ENCODE measurements at places on chromosomes 7 and 10. TPM values are rescaled to one million over a fixed set of nuclear protein-coding genes. Genes with fewer than 3 reads are reported as not detected.

GRCh38 chr10:69864321-69864720 is 62.6 kb downstream of the COL13A1 start:
- H3K36me3 ChIP-seq, result no peaks in the 10 kb centered on the region
- H3K27ac ChIP-seq, result peak overlapping the region; percentile 71
- H3K4me1 ChIP-seq, result peaks cover 54% of the 10 kb centered on the region
- H3K27me3 ChIP-seq, result no peaks in the 10 kb centered on the region
- no peak overlapping the region for H3K4me3 ChIP-seq

GRCh38 chr10:103768345-103768744 is 87.0 kb downstream of the SH3PXD2A start:
- H3K27ac ChIP-seq, result no peak overlapping the region
- no peaks in the 10 kb centered on the region for H3K36me3 ChIP-seq

- no peaks in the 10 kb centered on the region for H3K36me3 ChIP-seq
- no peak overlapping the region for H3K27ac ChIP-seq
- no peaks in the 10 kb centered on the region for H3K27me3 ChIP-seq
Measured at GRCh38 chr10:10613656-10614244, 403.9 kb upstream of the CELF2 start.

KLF14 gene
- total RNA-seq, result not detected

DNA sequence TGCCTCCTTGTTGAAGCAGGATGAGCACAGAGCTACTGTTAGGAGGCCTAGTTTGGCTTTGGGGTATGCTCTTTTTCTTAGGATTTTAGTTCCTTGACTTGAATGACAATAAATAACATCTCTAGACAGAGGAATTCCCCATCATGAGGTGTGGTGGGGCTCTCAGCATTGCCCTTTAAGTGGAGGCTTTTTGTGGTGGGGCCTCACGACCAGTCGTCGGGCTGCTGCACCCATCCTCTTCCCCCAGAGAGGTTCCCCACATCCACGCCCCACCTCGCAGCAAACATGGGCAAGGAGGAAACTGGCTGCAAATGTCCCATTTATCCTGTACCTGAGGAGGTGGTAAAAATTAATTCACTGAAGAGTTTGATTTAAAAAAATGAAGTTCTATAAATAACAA is 36.1 kb upstream of the TARP start:
- H3K27ac ChIP-seq, result no peak overlapping the region
- DNase-seq, result no peak
- H3K36me3 ChIP-seq, result no peaks in the 10 kb centered on the region
- no peak overlapping the region for H3K4me3 ChIP-seq

TDRD1 gene
- total RNA-seq, result not detected

H2BK1 gene
- not detected for total RNA-seq

DNA sequence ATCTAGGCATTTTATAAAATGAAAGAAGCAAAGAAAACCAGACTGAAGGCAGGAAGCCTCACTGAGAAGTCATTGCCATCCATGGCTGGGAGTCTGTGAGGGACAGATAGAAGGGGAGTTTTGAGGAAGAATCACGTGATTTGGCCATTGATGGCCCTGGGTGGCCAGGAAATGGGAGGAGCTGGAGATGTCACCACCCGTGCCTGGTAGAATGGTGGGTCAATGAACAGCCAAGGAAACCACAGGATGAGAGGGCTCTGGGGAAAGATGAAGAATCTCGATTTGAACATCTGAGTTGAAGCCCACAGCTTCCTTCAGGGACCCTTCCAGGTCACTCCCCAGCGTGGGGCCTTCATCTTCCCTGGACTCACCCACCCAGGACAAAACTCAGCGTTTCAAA is 103.3 kb upstream of the CHST15 start:
- H3K4me3 ChIP-seq, result no peak overlapping the region
- no peaks in the 10 kb centered on the region for H3K4me1 ChIP-seq
- no peaks in the 10 kb centered on the region for H3K36me3 ChIP-seq
- no peak for DNase-seq
- H3K27me3 ChIP-seq, result no peaks in the 10 kb centered on the region

- peak overlapping the region; percentile 88 for H3K4me3 ChIP-seq
- peak overlapping the region; percentile 61 for H3K27ac ChIP-seq
Measured at GRCh38 chr10:122375679-122376160, 1.2 kb downstream of the PLEKHA1 start.

DNA sequence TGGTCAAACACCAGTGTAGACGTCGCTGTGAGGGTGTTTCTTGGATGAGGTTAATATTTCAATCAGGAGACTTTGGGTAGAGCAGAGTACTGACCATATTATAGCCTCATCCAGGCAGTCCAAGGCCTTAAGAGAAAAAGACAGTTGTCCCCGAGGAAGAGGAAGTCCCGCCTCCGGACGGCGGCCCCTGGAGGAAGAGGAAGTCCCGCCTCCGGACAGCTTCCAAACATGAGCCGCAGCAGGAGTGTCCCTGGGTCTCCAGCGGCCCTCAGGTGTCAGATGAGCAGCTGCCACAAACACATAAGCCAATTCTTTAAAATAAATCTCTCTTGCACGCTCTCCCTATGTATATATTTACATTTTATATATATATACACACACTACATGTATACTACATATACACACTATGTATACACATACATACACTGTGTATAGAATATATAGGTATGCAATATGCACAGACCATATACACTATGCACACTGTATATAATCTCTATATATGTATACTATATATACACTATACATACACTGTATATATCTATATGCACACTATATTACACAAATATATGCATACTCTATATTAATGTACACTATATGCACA is 37.5 kb downstream of the PWWP2B start:
- H3K27ac ChIP-seq, result no peak overlapping the region
- no peaks in the 10 kb centered on the region for H3K4me1 ChIP-seq
- H3K27me3 ChIP-seq, result no peaks in the 10 kb centered on the region
- no peaks in the 10 kb centered on the region for H3K36me3 ChIP-seq
- no peak for DNase-seq
- no peak overlapping the region for H3K4me3 ChIP-seq

AS3MT gene
- 2.3 TPM for total RNA-seq

DNA sequence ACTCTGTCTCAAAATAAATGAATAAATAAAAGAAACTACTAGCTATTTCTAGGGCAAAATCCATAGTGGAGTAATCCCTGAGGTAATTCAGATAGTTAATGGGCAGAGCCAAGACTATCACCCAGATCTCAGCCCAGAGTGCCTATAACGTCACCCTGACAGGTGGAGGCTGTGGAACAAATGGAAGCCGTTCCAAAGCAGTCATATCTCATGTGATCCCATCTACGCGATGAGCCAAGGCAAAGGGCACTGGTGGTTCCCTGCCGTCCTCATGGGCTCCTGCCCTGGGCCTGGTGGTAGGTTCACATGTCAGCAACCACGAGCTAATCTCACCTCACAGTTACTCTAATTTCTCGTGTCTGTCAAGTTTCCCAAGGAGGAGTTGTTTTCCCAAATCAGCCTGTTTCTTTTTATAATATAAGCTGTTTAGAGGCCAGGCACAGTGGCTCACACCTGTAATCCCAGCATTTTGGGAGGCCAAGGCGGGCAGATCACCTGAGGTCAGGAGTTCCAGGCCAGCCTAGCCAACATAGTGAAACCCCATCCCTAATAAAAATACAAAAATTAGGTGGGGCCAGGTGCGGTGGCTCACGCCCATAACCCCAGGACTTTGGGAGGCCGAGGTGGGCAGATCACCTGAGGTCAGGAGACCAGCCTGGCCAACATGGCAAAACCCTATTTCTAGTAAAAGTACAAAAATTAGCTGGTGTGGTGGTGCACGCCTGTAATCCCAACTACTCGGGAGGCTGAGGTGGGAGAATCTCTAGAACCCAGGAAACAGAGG is 22.5 kb upstream of the ASCC1 start:
- DNase-seq, result no peak
- H3K27me3 ChIP-seq, result no peaks in the 10 kb centered on the region
- H3K36me3 ChIP-seq, result peaks cover 18% of the 10 kb centered on the region
- H3K4me3 ChIP-seq, result no peak overlapping the region
- H3K27ac ChIP-seq, result no peak overlapping the region
- H3K4me1 ChIP-seq, result peaks cover 5% of the 10 kb centered on the region

VSTM4 gene
- 9.5 TPM for total RNA-seq

DNA sequence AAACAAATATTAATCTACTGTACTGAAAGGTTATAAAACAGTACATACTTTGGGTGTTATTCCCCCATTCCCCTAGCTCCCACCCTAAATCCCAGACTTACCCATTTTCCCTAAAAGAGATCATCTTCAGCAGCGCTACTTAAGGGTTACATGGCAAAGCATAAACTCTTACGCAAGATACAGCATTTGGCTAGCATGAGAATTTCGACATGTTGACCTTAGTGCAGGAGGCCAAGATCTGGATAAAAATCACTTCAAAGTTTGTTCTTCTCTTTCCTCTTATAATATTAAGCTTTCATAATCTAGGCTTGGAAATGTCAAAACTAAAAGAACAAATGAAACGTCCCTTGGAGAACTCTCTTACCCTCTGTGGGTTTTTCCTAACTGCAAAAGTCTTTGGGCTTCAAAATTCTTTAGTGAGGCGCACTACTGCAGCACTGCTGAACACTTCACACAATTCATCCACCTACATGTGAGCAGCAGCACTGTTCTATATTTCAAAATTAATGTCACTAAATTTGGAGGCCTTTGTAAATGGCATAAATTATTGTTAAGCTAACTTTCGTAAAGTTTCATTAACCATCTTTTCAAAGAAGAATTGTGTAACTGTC is 59.5 kb upstream of the PDLIM1 start:
- 0 out of 2 replicates have a peak, but pooled peaks cover 4% of the 10 kb centered on the region for H3K27me3 ChIP-seq
- H3K4me3 ChIP-seq, result no peak overlapping the region
- peak; percentile 52 for DNase-seq
- no peaks in the 10 kb centered on the region for H3K36me3 ChIP-seq

CPA5 gene
- total RNA-seq, result not detected

- H3K27me3 ChIP-seq, result no peaks in the 10 kb centered on the region
- no peak overlapping the region for H3K4me3 ChIP-seq
- no peaks in the 10 kb centered on the region for H3K4me1 ChIP-seq
Measured at GRCh38 chr7:3218411-3219225, 82.4 kb upstream of the SDK1 start.

MKI67 gene
- total RNA-seq, result 12.2 TPM

DNA sequence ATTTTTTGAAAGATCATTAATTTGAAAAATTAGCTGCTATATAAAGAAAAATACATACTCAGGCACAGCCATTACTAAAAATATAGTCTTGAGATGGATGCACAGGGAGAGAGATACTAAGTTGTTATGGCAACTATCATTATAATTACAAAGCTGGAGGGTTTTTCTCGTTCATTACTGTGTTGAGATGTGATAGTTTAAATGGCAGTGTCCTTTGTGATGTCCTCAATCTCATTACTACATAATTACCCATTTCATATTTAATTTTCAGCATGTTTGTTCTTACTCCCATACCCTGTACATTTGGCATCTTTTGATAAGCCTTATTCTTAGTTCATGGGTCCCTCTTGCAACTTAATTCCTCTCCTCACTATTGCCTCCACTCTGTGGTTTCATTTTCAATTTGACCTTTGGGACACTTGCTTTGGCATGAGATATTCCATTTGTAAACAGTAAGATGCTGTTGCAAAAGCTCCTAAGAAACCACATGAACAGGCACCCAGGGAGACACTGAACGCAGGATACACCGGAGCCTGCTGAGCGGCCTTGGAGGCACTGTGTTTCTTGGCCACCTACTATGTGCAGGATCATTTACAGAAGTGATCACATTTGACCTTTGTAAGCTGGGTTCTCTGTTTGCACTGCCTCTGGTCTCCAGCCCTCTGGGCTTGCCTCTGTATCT is 4.8 kb upstream of the CPXM2 start:
- H3K27ac ChIP-seq, result no peak overlapping the region
- H3K4me1 ChIP-seq, result no peaks in the 10 kb centered on the region
- no peaks in the 10 kb centered on the region for H3K36me3 ChIP-seq
- DNase-seq, result no peak
- H3K4me3 ChIP-seq, result no peak overlapping the region

CALML3 gene
- not detected for total RNA-seq

Data from GM23248 (cell line).